DMS79 (cell line): ENCODE measurements at places on chromosomes 13 and 19.

GRCh38 chr13:99425485-99426341, 75.6 kb upstream of the TM9SF2 start:
- DNase-seq = no peak

GRCh38 chr13:72530471-72530870, 197.0 kb downstream of the MZT1 start:
- no peak for DNase-seq

- no peak for DNase-seq
Measured at GRCh38 chr19:29545866-29546582, 20.2 kb downstream of the VSTM2B start.

- DNase-seq = no peak
Measured at GRCh38 chr13:34465423-34465922, 476.6 kb upstream of the NBEA start.

GRCh38 chr13:39297664-39298171, 259.5 kb downstream of the NHLRC3 start:
- DNase-seq = no peak

DNA sequence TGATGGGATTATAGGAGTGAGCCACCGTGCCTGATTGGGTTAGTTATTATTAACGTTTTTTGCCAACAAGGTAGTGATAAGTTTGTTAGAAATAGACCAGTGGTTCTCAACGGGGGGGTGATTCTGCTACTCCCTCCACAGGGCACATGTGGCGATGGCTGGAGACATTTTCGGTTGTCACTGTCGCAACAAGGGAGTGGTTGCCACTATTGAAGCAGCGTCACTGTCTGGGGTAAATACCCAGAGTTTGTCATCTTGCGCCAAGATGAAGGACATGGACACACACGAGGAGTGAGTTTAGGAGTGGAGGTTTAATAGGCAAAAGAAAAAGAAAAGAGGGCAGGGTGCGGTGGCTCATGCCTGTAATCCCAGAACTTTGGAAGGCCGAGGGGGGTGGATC, 18.9 kb downstream of the ADGRE3 start:
- DNase-seq = no peak

DNA sequence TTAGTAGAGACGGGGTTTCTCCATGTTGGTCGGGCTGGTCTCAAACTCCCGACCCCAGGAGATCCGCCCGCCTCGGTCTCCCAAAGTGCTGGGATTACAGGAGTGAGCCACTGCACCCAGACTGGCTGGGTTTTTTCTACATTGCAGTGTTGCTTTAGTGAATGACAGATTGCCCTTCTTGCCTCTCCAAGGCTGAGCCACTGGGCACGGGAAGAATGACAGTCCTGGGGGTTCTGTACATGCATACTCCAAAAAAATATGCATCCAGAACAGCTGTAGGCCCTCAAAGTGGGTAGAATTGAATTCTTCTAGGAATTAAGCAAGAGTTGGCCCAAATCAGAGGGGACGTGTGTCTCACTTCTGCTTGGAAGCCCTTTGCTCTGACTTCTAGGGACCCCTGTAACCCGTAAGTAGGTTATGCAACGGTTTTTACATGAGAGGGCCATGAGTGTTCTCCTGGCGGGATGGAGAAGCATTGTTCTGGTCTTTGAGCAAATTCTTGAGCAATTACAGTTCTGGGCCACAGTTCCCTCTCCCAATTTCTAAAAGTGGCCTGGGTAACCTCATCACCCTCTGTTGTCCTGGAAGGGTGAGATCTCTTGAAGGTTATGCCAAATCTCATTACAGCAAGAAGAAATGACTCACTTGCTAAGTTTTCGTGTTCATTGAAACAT, 3.6 kb downstream of the ACTN4 start:
- no peak for DNase-seq

DNA sequence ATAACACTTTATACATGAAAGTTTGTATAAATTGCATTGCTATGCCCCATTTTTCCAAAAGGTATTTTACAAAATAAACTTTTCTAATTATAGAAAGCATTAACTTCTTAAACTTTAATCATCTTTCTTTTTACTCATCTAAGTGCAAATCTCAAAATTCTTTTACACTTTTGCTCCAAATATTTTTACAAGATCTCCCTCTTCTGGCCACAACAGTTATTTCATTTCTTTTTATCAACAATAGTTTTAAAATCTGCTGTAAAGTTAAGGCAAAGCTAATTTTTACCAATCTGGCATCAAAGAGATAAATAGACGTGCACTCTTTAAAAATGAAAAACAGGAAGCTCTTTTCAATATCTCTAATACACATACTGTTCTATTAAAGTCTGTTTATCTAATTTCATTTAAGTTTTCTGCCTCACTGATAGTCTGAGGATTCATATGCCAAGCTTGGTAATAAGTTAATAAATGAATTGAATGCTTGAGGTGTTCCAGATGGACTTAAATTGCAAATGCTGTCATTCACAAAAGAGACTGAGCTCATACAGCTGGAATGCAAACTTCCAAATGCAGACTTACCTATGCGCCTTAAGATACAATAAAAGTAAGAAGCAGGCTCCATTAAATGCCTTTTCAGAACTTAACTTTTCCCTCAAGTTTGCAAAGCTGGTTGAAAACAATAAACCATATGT, 583.0 kb upstream of the ATXN8OS start:
- no peak for DNase-seq

- DNase-seq = no peak
Measured at GRCh38 chr13:31978021-31978420, 53.6 kb upstream of the FRY start.

GRCh38 chr19:15014579-15014978, 34.7 kb upstream of the CASP14 start:
- no peak for DNase-seq

- no peak for DNase-seq
Measured at GRCh38 chr13:96646515-96647211, 347.6 kb downstream of the OXGR1 start.

- DNase-seq = no peak
Measured at GRCh38 chr19:30626626-30626966, 254.4 kb downstream of the ZNF536 start.

DNA sequence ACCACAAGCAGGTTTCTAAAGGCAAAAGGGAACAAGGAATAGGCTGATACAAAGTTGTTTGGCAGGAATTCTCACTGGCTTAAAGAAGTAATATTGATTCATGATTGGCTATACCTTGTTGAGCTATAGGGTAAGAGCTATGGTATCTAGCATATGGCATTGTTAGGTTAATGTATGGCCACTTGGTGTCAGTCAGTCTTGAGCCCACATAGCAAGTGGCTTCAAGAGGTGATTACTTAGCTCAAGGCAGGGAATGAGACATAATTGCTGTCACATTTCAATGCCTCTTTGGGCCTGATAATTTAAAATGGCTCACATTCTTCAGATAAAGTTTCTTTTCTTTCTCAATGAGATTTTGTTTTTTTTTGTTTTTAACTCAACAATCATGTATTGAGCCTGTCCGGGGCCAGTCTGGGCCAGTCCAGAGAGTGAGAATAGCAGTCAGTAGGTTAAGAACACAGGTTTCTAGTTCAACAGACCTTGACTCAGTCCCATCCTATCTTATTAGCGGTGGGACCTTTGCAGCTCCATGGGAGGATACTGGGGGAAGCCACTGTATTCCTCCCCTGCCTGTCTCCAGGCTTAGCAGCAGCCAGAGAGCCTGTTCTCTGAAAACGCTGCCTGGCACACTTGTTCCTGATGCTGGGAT, 45.8 kb upstream of the RCBTB2 start:
- no peak for DNase-seq

DNA sequence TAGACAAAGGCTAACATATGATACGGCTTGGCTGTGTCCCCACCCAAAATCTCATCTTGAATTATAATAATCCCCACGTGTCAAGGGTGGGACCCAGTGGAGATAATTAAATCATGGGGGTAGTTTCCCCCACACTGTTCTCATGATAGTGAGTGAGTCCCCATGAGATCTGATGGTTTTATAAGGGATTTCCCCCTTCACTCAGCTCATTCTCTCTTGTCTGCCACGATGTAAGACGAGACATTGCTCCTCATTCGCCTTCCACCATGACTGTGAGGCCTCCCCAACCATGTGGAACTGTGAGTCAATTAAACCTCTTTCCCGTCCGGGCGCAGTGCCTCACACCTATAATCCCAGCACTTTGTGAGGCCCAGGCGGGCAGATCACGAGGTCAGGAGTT, 143.5 kb downstream of the RXFP2 start:
- no peak for DNase-seq

- DNase-seq = no peak
Measured at GRCh38 chr13:89150362-89150761, 1479.2 kb downstream of the SLITRK5 start.

DNA sequence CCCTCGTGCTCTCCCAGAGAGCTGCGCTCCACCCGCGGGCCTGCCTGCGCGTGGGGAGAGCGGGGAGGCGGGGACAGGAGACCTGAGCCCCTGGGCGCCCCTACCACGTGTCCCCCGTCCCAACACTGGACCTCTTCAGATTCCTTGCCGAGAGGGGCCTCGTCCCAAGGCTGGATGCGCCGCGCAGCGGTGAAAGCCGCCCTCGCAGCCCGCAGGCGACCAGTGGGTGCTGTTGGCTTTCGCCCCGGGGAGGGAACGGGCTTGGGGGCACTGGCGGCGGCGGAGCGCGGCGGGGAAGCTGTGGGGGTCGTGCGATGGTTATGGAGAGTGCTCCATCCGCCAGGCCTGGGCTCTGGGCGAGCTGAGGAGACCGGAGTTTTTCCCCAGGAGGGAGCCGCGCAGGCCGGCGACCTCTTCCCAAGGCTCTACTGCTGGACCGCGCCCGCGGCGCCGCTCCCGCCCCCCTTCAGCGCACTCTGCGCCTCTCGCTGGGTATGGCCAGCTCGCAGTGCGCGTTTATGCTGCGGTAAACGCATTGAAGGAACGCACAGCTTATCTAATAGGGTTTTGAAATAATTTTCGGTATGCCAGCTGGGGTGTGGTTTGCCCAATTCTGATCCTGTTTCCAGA, 17.2 kb upstream of the RNF17 start:
- DNase-seq = no peak

DNA sequence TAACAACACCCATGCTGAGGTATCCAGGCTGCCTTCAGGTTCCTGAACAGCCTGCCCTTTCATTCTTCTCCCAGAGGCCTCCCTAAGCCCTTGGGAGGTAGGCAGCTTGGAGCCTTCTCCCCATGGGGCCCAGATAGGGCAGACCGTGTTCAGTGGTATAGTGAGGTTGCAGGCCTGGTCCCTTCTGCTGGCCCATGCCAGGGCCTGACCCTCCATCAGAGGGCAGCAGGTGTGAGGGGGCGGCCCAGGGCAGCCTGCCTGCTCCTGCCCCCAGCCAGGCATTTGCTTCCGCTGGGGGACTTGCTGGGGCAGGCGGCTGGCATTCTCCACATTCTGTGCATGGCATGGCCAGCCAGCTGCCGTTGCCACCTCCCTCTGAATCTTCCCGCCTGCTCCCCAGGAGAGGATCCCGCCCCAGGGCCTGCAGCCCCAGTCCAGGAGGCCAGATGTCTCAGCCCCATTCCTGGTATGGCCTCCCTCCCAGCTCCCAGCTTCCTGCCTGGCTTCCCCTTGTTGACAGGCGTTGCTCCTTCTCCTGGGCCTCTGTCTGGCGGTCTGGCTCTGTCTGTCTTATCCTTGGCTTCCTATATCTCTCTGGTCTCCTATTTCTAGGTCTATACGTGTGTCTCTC, 8.9 kb downstream of the CIC start:
- no peak for DNase-seq

DNA sequence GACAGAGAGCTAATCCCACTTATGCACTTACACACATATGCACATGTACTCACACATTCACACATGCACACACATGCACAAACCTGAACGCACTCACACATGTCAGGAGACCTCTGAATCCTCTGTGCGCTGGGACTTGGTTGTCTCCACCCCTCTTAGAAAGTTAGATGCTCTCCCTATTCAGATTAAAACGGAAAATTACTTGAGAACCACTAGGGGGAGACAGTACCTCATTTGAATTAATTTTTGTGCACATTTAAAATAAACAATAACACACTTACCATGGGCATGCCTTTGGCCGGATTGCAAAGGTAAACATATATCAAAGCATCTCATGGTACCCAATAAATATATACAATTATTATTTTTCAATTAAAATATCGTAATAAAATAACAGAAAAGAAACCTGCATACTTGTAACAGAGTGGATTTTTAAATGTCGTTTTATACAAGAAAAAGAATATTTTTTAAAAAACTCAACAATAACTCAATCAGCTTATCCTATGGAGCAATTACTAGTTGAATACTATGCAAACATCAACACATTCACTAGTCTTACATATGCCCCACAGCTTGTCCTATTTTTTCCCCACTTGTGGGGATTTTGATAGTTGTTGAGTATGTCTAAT, 9.5 kb upstream of the LILRB4 start:
- DNase-seq = no peak

- DNase-seq = peak; percentile 9
Measured at GRCh38 chr13:74132776-74133656, 1.2 kb downstream of the KLF12 start.

DNA sequence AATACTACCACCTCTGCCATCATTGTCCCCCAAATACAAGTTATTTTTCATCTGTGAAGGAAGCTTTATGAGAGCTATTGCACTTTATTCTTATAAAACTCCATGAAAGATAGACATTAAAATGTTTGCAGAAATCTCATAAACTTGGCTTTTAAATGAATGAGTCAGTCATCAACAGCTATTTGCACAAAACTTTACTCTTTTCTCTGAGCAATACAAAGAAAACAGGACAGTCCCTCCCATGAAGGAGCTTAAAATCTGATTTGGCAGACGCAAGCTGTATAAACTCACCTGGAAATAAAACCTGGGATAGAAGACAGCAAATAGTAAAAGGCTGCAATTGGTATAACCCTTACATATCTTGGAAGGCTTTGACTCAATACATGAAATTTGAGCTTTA, 16.6 kb upstream of the RCBTB1 start:
- no peak for DNase-seq

GRCh38 chr13:38941353-38941945, 49.2 kb downstream of the STOML3 start:
- no peak for DNase-seq

- no peak for DNase-seq
Measured at GRCh38 chr13:66748712-66749111, 481.4 kb downstream of the PCDH9 start.

DNA sequence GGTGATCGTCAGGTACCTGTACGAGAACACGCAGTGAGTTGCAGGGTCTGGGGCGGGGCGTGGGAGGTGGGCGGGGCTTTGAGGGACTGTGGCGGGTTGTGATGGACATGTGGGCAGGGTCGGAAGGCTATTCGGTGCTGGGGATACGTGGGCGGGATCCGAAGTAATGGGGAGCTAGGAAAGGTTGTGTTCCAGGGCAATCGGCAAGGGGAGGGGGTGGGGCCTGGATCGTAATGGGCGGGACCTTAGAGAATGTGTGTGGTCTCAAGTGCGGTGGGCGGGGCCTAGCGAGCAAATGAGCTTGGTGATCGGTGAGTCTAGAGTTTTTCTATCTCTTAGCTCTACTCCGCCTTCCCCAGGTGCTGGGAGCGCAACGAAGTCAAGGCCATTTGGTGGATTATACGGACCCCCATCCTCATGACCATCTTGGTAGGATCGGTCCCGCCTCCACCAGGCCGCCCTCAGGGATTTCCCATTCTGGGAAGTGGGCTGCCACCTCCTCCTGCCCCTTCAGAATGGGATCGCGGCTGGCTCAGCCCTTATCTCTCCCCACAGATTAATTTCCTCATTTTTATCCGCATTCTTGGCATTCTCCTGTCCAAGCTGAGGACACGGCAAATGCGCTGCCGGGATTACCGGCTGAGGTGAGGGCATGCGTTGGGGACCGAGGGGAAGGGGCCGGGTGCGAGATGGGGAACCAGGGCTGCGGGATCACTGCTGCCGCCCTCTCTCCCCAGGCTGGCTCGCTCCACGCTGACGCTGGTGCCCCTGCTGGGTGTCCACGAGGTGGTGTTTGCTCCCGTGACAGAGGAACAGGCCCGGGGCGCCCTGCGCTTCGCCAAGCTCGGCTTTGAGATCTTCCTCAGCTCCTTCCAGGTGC, 9.6 kb downstream of the GIPR start:
- peak; percentile 79 for DNase-seq

- DNase-seq = no peak
Measured at GRCh38 chr19:40960062-40960685, 30.9 kb upstream of the CYP2B6 start.
